ENCODE measurements at places on chromosomes 3 and 15.

- DNase-seq = no peak
Observed at GRCh38 chr3:56488812-56489600, 20.7 kb upstream of the ERC2 start.

DNA sequence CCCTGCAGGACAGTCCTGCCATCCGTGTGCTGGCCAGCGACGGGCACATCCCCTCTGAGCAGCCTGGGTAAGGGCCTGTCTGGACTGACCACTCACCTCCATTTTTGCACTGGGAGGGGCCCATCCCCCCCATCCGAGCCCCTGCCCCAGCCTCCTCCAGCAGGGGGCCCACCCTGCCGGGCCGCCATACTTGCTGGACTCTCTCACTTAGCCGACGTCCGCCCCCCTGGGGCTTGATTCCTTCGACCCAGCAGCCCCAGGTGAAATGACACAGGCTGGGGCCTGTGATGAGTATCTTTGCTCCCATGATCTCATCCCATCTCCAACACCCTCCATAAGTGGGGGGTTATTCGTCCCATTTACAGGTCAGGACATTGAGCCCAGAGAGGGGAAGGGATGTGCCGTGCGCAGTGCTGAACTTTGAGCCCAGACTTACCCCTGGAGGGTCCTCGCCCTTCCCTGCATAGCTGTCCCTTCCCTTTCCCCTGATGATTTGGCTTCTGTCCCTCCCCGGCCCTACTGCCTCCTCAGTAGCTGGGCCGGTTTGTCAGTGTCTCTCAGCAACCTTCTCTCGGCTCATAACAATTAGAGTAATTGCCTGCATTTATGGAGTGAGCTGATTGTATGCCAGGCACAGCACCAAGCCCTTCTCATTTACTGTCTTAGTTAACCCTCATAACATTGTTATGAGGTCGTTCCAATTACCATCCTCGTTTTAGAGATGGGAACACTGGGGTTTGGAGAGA, 4.2 kb downstream of the LMAN1L start:
- no peak for DNase-seq

GRCh38 chr3:15329046-15330005, 3.1 kb downstream of the SH3BP5 start:
- no peak for DNase-seq

- DNase-seq = no peak
Observed at GRCh38 chr15:40957041-40957555, 3.8 kb downstream of the CHAC1 start.

GRCh38 chr15:63344731-63345390, 36.8 kb downstream of the CA12 start:
- no peak for DNase-seq

DNA sequence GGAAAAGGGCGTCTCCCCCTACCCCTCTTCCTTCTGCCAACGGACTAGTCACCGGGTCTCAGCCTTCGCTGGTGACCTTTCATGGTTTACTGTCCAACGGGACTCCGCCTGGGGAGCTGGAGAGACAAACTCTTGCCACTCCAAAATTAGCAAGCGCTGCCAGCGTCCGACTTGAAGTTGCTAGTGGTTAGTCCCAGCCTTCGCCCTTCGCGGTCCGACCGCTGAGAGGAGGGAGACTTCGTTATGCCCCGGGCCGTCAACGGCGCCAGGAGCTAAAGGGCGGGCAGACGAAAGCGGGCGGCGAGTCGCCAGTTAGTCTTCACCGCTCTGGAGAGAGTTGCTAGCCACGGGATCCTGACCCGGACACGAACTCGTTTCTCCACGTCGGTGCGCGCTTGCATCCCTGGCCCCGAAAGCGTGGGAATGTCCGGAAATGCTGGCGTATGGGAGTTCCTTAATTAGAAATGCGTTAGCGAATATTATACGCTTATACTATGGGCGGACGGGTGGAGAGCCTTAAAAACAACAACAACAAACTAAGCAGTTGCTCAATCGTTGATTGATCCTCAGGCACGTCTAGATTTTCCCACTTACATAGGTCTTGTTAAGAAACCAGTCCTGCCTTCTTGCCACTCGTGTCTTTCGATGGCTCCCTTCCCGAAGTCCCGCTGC, 716 bp downstream of the SMC4 start:
- DNase-seq = peak; percentile 81

GRCh38 chr15:93067649-93068085, 21.3 kb downstream of the RGMA start:
- DNase-seq = peak; percentile 62

GRCh38 chr3:126314305-126314789, 42.9 kb downstream of the KLF15 start:
- peak; percentile 55 for DNase-seq

GRCh38 chr15:69762373-69763148, 309.9 kb downstream of the RPLP1 start:
- no peak for DNase-seq

DNA sequence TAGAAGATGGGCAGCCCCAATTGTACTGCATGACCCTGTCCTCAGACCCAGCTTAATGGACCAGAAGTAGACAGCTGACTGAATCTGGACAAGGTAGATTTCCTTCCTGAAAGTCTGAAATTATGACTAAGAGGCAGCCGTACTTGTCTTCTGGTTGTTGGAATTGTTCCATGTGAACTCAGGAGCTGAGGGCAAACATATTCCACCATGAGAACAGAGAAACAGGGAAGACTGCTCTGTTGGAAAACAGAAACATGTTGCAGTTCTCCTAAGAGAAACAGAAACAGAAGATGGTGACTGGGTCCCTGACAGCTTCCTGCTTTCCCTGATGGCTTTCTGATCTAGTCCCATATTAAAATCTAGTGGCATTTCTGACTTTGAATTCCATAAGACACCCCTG, 24.1 kb downstream of the POPDC2 start:
- no peak for DNase-seq

DNA sequence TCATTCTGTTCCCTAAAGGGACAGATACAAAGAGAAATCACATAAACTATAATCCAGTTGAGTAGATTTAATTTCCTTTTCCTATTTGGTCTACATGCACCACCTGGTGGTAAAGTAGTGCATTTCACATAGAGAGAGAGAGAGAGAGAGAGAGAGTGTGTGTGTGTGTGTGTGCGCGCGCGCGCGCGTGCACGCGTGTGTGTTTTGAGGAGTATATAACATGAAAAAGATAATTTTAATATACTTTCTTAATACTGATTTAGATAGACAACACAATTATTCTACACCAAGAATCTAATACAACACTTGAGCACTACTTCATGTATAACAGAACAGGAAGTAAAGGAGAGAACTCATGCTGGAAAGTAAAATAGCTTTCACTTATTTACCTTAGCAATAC, 1.1 kb upstream of the FGF7 start:
- DNase-seq = peak; percentile 57

DNA sequence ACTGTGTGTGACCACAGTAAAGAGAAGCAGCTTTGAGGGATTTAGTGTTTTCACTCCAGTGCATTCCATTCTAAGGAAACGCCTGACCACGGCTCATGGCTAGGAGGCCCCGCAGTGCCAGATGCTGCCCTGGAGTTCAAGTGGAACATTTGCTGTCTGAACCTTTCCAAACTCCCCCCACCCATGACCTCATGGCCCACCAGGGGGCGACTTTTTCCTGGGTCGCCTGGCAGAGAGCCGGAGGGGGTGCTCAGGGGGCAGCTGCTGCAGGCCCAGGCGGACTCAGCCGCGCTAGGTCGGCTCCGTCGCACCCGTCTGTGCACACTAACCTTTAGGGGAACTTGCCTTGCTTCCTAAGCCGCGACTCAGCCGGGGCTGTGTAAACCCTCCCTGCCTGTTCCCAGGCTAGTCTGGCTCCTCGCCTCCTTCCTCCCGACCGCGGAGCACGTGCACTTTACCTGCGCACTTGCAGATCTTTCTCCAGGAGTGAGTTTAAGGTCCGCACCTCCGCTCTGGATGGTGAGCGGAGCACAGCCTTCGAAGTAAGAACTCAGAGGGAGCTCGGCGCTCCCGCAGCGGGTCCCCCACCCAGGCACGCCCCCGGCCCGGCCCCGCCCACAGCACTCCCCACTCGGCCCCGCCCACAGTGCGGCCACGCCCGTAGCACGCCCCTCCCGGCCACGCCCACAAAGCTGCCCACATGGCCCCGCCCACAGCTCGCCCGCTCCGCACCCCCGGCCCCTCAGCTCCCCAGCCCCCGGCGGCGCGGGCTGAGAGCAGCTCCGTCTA, at the start of gene OCA2:
OCA2 (minus strand) TSS at position 550 of the 789 bp plus-strand sequence. CDS start 17,441 bp downstream, outside the sequence.
- peak; percentile 79 for DNase-seq

GRCh38 chr3:15645246-15645645, 43.7 kb downstream of the BTD start:
- no peak for DNase-seq

DNA sequence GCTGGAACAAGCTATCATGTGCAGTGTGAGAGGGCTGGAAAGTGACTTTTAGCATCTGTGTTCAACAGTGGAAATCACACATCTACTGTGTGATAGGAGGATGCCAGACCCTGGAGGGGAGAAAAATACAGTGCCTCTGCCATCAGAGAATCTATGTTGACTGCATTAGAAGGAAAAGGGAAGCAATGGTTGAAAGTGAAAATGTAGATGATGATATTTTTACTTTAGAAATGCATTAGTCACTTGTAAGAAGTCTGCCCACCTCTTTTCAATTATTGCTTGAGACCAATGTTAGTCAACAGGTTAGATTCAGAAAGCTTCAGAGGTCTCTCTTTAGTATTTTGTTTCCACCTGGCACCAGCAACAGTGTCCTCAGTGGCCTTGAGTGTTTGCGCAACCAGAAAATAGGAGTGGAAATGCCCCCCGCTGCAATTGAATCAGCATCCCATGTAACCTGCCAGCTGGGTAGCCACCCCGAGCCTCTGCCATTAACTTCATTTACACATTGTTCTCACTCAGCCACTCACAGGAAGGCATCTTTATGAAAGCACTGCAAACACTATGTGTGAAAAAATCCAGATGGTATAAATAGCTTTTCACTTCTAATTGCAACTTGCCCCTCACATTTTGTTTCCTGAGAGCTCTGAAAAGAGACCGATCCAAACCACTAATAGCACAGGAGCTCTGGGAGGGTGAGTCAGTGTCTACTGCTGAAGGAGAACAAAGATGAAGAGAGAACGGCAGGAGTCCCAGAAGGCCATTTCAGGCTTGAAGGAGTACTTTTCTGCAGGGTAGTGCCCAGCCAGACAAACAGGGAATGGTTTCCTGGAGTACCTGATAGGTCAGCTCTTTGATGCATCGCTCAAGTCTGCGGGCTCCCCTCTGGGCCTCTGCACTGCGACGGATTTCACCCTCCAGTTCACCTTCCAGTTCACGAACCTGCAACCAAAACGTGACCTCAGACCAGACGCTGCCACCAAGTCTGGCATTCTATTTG, 92.1 kb downstream of the HHLA2 start:
- DNase-seq = no peak

- no peak for DNase-seq
Observed at GRCh38 chr3:189712906-189713483, 81.8 kb downstream of the TP63 start.

DNA sequence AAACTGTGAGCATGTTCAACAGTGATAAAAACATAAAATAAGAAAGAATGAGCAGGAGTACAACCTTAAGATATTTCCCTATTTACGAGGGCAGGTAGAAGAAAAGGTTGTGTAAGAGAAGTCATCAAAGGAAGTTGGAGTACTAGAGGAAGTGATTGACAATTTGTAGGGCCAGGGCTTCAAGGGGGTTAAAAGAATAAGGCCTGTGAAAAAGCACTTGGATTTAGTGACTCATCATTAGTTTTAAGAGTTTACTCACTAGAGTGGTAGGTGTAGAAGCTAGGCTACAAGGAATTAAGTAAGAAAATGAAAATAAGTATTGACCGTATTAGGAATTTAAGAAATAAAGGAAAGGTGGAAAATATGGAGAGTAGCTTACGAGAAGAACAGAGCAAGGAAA, 23.6 kb downstream of the KCNMB3 start:
- no peak for DNase-seq

- DNase-seq = no peak
Observed at GRCh38 chr15:27660676-27661075, 438.4 kb downstream of the OCA2 start.

GRCh38 chr3:173411375-173411973, 13.9 kb downstream of the NLGN1 start:
- no peak for DNase-seq

DNA sequence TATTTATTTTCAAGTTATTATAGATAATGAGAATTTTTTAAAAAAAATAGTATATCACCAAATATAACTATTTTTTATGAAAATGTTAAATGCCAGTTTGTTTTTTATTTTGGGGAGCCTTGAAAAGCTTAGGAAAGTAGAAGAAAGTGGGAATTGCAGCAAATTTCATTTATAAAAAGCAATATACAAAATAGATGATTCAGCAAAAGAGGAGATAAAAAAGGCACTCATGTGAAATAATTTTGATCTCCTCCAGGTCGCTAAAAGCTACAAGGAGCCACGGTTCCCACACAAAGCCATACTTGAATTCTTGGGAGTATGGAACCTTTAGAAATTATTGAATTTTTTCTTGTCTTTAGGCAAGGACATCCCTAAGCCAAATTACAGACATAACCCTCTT, 625.0 kb upstream of the SGO1 start:
- no peak for DNase-seq

DNA sequence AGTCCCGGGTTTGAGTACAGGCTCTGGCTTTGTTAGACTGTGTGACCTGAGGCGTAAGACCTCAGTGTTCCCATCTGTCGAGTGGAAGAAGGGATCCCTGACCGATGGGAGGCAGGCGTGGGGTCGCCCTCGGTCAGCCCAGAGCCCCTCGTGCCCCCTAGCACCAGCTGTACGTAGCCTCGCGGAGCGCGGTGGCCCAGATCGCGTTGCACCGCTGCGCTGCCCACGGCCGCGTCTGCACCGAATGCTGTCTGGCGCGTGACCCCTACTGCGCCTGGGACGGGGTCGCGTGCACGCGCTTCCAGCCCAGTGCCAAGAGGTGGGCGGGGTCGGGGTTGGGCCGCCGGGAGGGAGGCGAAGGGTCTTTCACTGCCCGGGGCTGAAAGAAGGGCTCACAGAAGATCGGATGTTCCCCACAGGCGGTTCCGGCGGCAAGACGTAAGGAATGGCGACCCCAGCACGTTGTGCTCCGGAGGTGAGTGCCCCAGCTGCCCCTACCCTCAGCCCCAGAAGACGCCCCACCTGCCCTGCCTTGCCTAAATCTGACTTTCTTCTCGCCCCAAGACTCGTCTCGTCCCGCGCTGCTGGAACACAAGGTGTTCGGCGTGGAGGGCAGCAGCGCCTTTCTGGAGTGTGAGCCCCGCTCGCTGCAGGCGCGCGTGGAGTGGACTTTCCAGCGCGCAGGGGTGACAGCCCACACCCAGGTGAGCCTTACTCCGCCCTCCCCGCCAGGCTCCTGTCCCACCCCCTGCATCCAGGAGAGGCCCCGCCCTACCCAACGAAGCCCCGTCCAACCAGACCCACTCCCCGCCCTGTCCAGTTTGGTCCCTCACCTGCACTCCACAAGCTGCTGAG, 3.5 kb upstream of the LSMEM2 start:
- no peak for DNase-seq

- no peak for DNase-seq
Observed at GRCh38 chr15:77507143-77507897, 86.6 kb downstream of the HMG20A start.

All from suprapubic skin (tissue), 4 donors.